ENCODE measurements at places on chromosomes 3 and 15.

GRCh38 chr15:29331669-29332068 lies 62.0 kb upstream of the NSMCE3 start:
- DNase-seq, result no peak

GRCh38 chr15:85974348-85974705 lies 105.3 kb upstream of the AGBL1 start:
- no peak for DNase-seq

DNA sequence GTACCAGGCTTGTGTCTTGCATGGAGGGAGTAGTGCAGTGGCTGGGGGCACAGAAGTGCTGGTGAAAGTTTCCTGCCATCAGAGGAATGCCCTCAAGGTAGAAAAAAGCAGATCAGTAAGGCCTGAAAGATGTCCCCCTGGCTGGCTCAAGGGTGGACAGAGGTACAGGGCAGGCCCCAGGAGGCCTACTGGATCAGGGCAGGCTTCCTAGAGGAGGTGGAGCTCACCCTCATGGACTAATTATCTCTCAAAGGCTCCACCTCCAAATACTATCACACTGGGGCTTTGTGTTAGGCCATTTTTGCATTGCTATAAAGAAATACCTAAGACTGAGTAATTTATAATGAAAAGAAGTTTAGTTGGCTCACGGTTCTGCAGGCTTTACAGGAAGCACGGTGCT lies 7.8 kb downstream of the SPSB4 start:
- DNase-seq, result no peak

- DNase-seq, result no peak
Measured at GRCh38 chr15:44722011-44722410, 10.7 kb downstream of the B2M start.

DNA sequence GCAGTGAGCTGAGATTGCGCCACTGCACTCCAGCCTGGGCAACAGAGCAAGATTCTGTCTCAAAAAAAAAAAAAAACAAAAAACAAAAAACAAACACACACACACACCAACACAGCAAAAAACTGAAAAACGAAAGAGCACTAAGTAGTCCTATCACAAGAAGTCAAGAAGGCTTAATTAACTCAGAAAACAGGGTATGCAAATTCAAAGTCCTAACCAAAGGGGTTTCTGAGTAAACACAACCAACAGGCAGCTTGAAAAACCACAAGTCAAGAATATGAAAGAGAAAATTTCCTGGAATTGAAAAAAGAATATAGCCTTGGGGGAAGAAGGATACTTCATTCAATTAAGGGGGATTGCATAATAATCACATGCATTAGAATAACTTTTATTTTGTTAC lies 37.7 kb upstream of the PARP14 start:
- no peak for DNase-seq

- no peak for DNase-seq
Measured at GRCh38 chr15:45630917-45631691, 3.7 kb upstream of the SQOR start.

DNA sequence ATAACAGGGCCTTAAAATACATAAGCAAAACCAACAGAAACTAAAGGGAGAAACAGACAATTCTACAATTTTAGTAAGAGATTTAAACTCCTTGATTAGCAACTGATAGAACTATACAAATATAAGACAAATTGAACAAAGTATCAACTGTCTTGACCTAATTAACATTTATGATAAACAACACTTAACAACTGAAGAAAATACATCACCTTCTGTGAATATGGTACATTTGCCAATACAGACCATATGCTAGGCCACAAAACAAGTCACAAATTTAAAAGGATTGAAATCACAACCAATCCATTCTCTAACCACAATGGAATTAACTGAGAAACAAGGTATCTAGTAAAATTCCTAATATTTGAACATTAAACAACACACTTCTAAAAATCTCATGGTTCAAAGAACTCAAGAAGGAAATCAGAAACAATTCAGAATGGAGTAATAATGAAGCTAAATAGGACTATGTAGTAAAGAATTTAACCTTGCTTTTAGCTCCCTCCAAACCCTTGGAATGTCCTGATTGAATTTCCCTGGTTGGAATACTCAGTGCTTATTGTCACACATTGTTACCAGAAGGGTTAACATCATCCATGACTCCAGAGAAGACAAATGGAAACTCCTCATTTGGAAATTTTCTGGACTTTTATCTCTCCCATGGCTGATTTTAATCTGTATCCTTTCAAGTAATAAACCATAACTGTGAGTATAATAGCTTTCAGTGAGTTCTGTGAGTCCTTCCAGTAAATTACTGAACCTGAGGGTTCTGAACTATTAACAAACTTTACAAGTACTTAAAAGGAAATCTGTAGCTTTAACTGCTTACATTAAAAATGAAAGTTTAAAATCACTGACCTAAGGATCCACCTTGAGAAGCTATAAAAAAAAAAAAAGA lies 88.8 kb downstream of the DLG1 start:
- no peak for DNase-seq

DNA sequence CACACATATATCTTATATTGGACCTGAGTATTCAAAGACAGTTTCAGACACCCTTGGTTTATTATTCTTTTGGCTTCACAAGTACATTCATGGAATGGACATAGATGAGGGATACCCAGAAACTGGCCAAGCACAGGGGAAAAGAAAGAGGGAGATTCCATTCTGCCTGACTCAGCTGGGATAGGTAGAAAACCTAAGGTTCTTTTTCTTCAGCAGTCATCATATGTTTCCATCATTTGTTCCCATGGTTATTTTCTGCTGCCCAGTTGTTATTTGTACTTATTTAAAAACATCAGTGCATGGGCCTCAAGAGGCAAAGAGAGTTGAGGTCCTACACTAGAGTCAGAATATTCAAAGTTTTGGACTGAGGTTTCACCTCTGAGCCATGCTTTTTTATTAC lies 91.8 kb downstream of the FILIP1L start:
- DNase-seq, result no peak

DNA sequence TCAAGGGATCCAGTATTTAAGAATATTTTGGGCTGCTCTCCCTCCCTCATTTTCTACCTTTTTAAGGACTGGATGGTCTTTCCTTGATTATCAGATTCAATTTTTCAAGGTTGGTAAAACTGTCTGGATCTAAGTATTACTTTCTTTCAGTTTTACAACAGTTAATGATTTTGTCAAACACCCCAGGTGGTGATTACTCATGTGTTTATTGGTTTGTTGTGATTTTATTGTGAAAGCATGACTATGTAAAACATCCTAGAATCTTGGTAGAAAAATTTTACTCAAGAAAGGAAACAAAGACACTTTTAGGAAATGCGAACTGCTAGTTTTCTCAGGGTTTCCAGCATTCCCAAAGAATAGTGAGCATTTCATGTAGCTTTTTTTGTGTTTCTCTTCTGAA lies 7.3 kb downstream of the GTF2E1 start:
- no peak for DNase-seq

DNA sequence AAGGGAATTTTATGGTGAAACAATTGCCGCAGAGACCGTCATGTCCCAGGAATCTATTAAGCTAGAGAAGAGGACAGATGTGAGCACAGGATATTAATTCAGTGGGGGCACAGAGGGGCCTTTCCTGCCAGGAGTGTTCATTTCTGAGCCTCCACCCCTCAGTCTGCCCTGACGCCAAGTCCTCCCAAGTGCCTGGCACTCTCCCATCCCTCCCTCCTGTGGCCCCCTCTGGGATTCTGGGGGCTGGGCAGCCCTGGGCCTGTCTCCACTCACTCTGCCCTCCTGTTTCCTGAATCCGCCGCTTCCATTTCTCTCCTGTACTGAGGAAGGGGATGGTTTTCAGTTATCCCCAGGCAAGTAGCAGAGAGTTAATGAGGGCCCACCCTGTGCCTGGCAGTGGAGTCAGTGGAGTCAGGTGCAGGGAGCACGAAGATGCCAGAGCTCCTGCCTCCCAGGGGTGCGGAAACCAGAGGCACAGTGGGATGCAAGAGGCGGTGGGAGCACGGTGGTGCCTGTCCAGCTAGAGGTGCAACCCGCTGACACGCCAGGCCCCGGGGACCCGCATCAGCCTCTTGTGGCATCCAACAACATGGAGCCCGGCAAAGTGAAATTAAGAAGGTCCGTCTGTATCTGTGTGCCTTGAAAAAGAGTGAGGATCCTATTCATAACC lies 212.5 kb downstream of the XXYLT1 start:
- no peak for DNase-seq

GRCh38 chr3:68033867-68034266 lies 379.5 kb upstream of the SUCLG2 start:
- DNase-seq, result no peak

DNA sequence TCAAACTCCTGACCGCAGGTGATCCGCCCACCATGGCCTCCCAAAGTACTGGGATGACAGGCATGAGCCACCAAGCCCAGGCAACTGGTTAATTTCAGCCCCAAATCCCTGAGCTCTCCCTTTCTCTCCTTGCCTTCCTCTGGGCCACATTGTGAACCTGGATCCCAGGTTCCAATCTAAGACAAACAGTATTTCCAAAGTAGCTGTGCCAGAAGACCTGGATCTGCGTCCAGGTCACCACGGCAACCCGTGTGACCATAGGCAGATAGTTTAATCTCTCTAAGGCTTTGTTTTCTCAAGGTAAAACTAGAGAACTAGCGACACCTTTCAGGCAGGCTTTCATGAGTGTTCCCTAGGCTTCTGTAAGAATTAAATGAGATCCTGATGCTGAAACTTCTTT lies 5.9 kb upstream of the RBPMS2 start:
- DNase-seq, result no peak

DNA sequence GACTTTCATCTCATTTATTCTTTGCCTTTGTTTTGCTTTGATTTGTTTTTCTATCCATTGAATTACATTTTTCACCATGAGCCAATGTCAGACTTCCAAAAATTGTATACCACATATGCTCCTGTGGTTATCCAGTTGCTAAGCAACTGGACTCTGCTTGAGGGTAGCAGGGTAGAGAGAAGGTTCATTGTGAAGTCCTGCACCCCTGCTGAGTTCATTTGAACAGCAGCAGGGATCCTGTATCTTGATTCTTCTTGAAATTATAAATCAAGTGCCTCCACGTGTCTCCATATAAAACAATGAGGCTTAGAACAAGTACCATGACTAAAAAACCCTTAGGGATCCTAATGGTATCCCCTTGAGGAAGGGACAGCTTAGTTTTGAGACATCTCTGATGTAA lies 449.3 kb downstream of the ROBO2 start:
- DNase-seq, result no peak

DNA sequence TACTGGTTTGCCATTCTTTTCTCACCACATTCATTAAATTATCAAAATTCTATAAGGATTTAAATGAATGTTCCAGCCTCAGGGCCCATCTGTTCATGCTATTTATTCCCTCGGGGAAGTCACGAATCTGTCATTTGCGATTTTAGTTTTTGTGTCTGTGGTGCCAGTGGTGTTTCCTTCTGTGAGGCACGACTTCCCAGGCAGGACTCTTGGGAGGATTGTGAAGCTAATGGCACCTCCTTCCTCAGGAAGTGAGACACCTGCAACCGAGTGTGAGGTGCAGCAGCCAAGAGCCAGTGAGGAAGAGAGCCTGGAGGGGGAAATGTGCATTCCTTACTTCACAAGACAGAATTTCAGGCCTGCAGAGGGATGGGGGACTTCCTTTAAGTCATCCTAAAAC lies 24.1 kb downstream of the SV2B start:
- DNase-seq, result no peak

GRCh38 chr3:171591070-171591469 lies 130.9 kb upstream of the TNIK start:
- DNase-seq, result no peak

GRCh38 chr3:122515020-122515468 lies 305 bp upstream of the KPNA1 start:
- no peak for DNase-seq

- DNase-seq, result no peak
Measured at GRCh38 chr3:29226706-29227105, 54.2 kb upstream of the RBMS3 start.

- DNase-seq, result no peak
Measured at GRCh38 chr3:141529256-141529655, 42.4 kb downstream of the RASA2 start.

GRCh38 chr3:61903074-61903473 lies 341.7 kb downstream of the PTPRG start:
- DNase-seq, result no peak

DNA sequence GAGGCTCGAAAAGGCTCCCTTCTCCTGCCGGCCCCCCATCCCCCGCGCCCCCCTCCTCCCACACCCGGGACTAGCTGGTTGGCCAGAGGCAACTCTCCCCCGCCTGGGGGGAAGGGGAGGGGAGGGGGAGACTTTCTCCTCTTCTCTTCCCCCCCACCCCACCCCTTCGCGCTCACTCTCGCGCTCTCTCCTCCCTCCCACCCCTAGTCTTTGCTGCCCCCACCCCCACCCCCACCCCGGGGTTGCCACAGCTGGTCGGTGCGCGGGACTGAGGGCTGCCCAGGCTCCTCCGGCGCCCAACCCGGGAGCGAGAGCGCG lies 710 bp downstream of the MECOM start:
- DNase-seq, result no peak

- no peak for DNase-seq
Measured at GRCh38 chr3:8183627-8184026, 318.0 kb upstream of the LMCD1 start.

DNA sequence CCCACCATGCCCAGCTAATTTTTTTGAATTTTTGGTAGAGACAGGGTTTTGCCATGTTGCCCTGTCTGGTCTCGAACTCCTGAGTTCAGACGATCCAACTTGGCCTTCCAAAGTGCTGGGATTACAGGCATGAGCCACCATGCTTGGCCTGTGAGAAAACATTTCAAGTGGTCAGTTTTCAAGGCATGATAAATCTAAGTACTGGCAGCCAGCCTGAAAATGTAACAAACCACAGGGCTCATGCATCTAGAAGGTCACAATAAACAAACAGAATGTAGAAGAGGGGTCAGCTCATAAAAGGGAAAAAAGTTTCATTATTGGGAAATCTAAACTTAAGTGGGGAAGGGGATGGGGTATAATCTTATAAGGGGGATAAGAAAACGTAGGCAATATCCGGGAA lies 39.9 kb downstream of the PPCDC start:
- no peak for DNase-seq

DNA sequence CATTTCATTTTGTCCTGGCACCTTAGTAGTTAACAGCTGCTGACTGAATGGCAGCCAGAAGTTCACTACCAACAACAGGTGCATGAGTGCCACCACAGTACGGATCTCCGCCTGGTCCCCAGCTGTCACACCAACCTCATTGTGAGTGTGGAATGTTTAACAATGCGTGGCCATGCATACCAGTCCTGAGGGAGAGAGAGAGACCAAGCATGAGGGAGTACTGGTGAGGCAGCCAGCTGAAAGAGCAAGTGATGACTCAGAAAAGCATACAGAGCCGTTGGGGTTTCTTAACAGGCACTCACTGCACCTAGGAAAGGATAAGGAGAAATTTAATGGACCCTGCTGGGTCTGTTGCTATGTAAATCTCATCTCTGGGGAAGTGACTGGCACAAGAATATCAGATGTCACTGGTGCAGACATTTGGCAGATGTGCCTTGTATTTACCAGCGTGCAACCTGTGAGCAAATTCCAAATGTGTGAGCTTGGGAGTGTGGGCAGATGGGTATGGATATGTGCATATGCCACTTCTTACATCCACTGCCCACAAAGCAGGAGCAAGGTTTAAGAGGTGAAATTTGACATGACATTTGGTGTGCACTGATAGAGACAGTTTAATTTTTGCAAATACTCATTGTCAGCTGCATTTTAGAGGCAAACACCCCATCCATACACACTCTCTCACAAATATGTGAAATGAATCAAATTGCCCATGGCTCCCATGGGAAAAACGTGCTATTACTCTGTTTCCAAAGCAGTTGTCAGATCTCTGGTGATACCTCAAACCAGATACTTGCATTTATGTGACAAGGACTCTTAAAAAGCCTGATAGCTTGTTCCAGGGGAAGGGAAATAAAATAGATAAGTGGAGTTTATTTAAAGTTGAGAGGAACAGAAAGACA lies 245.2 kb upstream of the ARPP21 start:
- DNase-seq, result no peak

All from CD4-positive, alpha-beta memory T cell (primary cell).